Stimulated activated CD4-positive, alpha-beta T cell treated with anti-CD3 and anti-CD28 coated beads, Interleukin-4, amount 100 ng/mL, for 1 hour (primary cell): ENCODE measurements at places on chromosomes 13 and 19.

GRCh38 chr13:82976499-82976898 lies 905.8 kb downstream of the SLITRK1 start:
- no peak for DNase-seq

- DNase-seq, result no peak
These were observed 6.0 kb upstream of the KATNAL1 start for GRCh38 chr13:30313311-30313710.

- no peak for DNase-seq
These were observed 45.0 kb downstream of the SLC15A1 start for GRCh38 chr13:98707281-98707999.

- DNase-seq, result no peak
These were observed 5.4 kb upstream of the MCF2L start for GRCh38 chr13:112963641-112964040.

DNA sequence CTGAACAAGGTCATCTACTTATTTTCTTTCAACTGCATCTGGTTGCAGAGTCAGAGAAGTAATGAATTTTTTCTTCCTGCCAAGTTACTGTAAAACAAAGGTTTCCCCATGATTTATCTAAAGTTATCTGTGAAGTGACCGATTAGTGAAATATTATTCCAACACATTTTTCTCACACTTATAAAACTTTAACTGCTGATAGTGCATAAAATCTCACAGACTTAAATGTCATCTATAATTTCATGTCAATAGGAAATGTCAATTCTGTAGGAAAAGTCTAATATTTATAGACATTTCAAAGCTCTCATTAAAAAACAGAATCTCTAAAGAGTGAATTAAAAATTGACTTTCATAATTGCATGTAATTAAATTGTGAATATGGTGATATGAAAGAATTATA lies 397.2 kb downstream of the SLITRK1 start:
- DNase-seq, result no peak

GRCh38 chr13:98377635-98378378 lies 199.1 kb downstream of the STK24 start:
- DNase-seq, result no peak

DNA sequence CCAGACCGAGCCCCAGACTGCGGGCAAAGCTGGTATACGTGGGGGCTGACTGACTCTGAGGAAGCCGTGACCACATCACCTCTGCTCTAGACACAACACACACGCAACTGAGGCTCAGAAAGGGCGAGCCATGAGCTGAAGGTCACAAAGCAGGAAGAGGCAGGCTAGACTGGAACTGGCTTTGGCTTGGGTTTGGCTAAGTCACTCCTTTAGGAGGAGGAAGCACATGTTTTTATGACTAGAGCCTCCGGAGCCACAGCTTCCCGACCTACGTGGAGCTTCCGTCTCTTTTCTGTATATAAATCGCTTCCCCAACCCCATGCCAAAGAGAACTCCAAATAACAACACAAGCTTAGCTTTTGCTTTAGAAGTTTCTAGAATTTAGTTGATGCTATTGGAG lies 48.0 kb downstream of the RFX2 start:
- no peak for DNase-seq

- DNase-seq, result no peak
These were observed 12.9 kb downstream of the MIPEP start for GRCh38 chr13:23876265-23876664.

DNA sequence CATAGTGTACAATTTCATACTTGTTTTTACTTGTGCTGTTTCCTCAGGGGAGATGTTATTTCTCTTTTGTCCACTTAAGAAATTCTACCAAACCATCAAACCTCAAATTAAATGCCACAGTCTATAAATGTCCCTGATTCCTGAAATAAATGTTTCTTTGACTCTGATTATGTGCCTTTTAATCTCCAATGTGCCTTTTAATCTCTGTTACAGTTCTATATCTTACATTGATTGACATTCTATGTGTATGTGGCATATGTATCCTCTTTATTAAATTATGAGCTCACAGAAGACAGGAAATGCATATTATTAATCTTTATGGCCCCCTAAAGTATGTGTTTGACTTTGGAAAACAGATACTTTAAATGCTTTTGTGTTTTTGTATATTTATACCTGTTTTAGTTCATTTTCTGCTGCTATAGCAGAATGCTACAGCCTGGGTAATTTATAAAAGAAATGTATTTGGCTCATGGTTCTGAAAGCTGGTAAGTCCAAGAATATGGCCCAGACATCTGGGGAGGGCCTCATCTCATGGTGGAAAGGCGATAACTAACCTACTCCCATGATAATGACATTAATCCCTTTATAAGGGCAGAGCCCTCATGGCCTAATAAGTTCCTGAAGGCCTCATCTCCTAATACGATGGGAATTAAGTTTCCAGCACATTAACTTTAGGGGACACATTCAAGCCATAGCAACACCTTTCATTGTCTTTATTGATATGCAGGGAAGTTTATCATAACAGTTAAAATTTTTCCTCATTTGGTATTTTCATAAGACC lies 403.9 kb downstream of the LIG4 start:
- DNase-seq, result no peak

- DNase-seq, result no peak
These were observed 1358.5 kb upstream of the PCDH9 start for GRCh38 chr13:68588623-68589022.

- DNase-seq, result no peak
These were observed 8.1 kb downstream of the POLRMT start for GRCh38 chr19:625257-625656.

DNA sequence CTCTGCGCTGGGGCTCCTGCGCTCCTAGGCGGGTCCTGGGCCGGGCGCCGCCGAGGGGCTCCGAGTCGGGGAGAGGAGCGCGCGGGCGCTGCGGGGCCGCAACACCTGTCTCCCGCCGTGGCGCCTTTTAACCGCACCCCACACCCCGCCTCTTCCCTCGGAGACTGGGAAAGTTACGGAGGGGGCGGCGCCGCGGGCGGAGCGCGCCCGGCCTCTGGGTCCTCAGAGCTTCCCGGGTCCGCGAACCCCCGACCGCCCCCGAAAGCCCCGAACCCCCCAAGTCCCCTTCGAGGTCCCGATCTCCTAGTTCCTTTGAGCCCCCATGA lies at the start of gene GJB2:
GJB2 (minus strand) TSS at position 103 of the 326 bp plus-strand sequence. CDS start 3,357 bp downstream, outside the sequence.
- DNase-seq, result peak; percentile 19

DNA sequence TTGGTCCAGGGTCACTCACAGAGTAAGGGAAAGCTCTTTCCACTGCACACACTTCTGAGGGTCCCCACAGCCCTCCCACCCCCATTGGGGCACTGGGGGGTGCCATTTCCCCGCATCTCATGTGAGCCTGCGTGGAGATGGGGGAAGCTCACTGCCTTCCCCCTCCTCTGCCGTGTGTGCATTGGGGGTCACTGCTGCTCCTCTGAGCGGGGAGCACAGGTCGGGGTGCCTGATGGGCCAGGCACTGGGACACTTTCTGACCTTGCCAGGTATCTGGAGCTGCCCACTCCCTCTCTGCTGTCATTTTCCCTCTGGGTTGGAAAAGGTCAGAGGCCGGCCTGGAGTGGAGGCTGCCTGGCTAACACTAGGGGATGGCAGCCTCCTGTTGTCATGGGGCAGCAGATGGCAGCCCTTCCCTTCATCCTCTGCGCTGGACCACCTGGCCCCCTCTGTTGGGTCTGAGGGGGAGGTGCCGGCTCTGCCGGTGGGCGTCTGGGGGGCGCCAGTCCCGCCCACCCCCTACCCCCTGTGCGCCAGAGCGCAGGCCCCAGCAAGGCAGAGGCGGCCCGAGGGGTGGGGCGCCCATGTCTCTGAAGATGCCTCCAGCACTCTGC lies 9.1 kb downstream of the SSBP4 start:
- DNase-seq, result no peak

DNA sequence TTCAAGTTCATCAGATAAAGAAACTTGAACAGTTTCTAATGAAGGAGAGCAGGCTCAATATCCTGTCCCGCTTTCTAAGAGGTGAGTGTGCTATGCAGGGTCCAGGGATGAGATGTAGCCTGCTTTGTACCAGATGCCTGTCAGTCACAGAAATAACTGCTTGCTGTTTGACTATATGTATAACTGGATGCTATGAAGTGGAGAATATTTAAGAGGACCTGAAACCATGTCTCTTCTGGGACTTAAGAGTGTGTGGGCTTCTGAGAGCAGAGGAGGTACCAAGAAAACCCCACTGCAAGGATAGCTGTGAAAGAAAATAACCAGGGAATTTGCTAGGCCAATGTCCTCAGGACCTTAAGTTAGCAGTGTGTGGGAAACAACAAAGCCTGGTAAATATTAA lies 246.3 kb upstream of the RFC3 start:
- no peak for DNase-seq

DNA sequence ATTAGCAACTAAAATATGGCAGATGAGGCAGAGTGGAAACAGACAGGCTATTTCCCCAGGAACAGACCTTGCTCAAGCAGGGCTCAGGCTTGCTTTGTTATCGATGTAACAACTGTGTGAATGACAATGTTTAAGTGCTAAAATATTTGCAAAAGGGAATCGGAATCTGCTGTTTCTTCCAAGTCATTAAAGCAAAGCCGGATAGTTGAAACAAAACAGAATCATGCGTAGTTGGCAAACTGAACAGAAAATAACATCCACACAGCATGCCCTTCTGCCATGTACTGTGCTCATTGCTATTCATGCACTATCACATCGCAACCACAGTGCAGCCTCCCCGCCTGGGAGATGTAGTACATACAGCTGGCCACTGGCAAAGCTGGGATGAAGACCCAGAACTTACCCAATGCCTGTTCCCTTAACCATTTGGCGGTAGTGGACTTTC lies 799.1 kb downstream of the DIAPH3 start:
- DNase-seq, result no peak

GRCh38 chr13:25945596-25945995 lies 106.2 kb downstream of the SHISA2 start:
- no peak for DNase-seq
